ENCODE measurements at places on chromosomes 1 and 21.

DNA sequence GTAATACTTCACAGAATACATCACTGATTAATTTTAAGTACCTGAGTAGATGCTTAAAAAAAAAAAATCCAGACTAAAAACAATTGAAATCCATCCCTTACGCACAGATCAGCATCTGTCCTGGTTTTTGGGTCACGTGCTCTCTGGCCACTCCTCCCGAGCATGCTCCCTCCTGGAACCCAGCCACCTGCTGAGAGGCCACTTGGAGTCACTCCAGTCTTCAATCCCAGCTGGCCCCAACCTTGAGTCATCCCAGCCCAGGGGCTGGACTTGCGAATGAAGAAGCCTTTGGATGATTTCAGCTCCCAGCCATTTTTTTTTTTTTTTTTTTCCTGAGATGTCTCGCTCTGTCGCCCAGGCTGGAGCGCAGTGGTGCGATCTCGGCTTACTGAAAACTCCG lies 8.9 kb downstream of the MAP1LC3C start:
- no peak for DNase-seq

- no peak for DNase-seq
Measured at GRCh38 chr1:100512803-100513352, 25.1 kb upstream of the GPR88 start.

DNA sequence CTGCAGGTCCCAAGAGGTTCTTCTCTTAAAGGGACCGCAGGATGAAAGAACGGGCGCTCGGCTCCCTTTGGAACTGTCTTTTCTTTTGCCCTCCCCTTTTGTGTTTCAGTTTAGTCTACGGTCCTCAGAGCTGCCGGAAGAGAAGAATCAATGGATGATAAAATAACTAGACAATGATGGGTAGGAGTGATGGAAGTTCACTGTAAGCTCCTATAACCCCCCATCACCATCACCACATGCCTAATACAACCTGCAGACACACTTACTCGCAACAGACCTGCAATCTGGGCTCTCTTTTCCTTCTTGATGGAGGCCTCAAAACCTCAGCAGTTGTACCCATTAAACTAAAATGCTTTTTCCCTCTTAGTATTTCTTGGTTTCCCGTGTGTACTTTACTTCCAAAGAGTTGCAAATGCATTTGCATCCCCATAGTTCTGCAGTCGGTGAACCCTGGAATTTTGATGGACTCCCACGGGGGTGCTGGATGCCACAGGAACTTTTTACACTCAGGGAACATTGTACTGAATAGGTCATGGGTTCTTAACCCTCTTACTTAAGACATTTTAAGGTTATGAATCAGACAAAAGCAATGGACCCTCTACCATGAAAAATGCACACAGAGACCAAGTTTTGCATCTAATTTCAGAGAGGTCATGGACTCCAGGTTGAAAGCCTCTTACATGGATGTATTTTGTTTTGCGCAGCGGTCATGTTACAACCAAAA lies 633 bp upstream of the RFX5 start:
- no peak for DNase-seq

GRCh38 chr1:167544447-167545093 lies 9.0 kb downstream of the CREG1 start:
- no peak for DNase-seq

- no peak for DNase-seq
Measured at GRCh38 chr1:94239796-94240195, 2.4 kb upstream of the ARHGAP29 start.

DNA sequence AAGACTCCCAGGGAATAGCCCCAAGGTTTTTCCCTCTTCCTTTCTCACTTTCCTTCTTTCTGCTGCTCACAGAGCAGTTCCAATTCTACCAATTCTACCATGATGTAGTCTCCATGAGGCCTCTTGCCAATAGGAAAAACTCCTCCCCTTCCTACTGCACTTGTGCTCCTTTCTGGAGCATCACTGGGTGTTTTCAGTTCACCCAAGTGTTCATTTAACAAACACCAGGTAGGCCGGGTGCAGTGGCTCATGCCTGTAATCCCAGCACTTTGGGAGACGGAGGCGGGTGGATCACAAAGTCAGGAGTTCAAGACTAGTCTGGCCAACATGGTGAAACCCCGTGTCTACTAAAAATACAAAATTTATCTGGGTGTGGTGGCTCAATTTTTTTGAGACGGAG lies 26.6 kb upstream of the H3-3A start:
- no peak for DNase-seq

Data from activated CD8-positive, alpha-beta memory T cell treated with anti-CD3 and anti-CD28 coated beads for 1 hour (primary cell).